ENCODE measurements at places on chromosomes 7 and 10.

- DNase-seq = no peak
Observed at GRCh38 chr10:76481178-76481577, 1049.8 kb downstream of the LRMDA start.

- no peak for DNase-seq
Observed at GRCh38 chr7:5450549-5451327, 27.1 kb upstream of the TNRC18 start.

DNA sequence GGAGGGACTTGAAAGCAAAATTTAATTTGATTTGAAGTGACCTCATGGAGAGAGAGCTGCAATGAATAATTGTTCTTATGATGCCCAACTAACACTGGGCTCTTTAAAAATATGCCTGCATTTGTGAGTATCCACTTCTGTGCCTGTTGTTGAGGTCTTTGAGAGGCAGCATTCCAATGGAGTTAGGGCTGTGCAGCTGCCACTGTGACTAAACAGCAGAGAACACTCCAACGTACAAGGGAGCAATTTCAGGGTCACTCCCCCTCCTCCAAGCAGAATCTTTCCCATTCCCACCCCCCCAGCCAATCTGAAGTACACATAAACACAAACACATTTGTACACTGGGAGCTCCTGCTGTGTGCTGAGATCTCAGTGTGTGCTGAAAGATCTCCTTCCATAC is 28.0 kb upstream of the GSAP start:
- DNase-seq = no peak

GRCh38 chr7:96069401-96069800 is 252.5 kb downstream of the SLC25A13 start:
- DNase-seq = no peak

DNA sequence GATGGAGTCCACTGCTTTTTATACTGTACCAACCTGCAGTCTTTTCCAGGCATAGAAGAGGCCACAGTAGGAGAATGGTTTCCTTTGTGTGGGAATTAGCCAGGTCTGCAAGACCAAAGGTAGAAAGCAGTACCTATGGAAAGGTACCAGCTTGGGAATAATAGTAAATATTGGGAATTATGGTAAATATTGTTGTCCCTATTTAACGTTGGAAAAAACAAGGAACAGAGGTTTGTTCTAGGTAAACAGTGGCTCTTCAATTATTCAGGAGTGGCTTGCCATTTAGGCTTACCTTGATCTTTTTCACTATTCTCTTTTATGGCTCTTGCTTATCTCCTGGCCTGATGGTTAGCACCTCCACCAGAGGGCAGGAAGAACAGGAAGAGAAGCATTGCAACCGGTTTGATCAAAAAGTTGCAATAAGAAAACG is 43.9 kb upstream of the GSAP start:
- DNase-seq = no peak

DNA sequence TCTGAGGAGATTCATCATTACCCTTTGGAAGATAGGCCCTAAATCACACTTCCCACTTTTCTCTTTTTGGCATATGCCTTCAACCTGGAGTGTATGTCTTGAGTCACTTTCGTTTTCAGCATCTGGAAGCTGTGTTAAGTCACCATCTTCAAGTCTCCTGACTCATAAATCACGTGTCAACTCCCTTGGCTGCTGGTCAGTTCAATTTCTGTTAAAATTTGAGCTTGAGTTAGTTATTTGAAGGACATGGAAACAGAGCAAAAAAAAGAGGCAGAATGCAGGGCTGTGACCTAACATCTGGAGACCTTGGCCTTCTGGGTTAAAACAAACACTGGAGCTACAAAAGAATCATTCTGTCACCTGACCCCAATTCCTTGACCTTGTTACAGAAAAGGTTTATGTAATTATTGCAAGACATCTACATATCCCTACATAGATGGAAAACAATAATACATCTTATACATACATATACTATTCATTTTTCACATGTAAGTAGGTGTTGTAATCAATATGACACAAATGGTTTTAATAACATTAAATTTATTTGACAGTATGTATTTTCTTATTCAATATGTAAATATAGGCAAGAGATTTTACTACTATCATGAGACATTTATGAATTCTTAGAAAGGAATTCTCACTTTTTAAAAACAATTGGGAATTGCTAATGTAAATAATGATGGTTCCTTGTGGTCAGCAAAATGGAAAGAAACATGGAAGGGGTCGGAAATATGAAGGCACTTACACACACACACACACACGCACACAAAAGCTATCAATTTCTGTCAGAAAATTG is 169.7 kb upstream of the PHYHIPL start:
- DNase-seq = no peak

DNA sequence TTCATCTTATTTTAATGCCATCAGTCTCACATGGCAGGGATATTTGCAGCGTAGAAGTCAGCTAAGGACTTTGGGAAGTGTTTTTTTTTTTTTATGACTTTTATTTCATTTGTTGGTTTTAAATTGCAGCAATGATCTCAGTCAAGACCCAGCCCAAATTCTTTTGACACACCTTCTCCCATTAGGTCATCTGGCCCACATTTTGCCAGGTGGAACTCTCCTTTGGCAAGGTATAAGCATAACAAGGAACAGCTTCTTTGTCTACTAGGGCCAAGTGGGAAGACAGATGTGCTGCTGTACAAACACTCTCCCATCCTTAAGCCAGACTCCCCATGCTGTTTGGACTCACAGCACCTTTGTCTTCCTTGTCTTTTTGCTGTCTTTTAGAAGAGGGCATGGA is 41.8 kb downstream of the PLEKHA8 start:
- no peak for DNase-seq

- DNase-seq = no peak
Observed at GRCh38 chr7:157866336-157866924, 529.6 kb downstream of the DNAJB6 start.

DNA sequence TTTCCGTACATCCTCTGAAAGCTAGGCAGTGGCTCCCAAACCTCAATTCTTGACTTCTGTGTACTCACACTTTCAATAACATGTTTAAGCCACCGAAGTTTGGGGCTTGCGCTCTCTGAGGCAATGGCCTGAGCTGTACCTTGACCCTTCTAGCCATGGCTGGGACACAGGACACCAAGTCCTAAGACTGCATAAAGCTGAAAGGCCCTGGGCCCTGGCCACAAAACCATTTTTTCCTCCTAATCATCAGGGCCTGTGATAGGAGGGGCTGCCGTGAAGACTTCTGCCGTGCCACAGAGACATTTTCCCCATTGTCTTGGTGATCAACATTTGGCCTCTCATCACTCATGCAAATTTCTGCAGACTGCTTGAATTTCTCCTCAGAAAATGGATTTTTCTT is 216.5 kb upstream of the TEX47 start:
- DNase-seq = no peak
